ENCODE measurements at places on chromosomes 16 and 17. TPM values are rescaled to one million over a fixed set of nuclear protein-coding genes. Genes with fewer than 3 reads are reported as not detected.

The PLXDC1 gene
- 2.5 TPM for total RNA-seq

The GOSR2 gene
- total RNA-seq, result 62.4 TPM

The HERPUD1 gene
- total RNA-seq, result 176 TPM

The KRT12 gene
- total RNA-seq, result not detected

The CTRB1 gene
- total RNA-seq, result not detected

Data from CD8-positive, alpha-beta memory T cell (primary cell).